ENCODE measurements at places on chromosomes 3 and 15.

GRCh38 chr3:41037651-41038334, 161.5 kb upstream of the CTNNB1 start:
- no peak for DNase-seq

DNA sequence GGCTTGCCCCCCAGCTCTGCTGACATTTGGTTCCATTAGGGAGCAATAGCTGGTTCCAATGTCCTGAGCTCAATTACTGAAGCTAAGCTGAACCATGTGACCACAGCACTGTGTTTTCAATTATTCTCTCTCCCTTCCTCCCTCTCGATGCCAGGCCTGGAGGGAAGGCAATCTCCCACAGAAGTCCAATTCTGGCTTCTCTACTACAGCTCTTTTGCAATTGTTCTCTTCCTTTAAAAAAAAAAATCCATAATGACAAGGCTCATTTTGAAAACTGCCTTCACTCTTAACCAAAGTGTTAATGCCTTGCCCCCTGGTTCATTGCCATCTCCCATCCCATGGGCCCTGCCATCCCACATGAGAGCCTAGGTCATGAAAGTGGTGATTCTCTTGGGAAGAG, 24.8 kb downstream of the IL16 start:
- DNase-seq, result no peak

GRCh38 chr15:66291816-66292570, 1.4 kb upstream of the DIS3L start:
- no peak for DNase-seq

DNA sequence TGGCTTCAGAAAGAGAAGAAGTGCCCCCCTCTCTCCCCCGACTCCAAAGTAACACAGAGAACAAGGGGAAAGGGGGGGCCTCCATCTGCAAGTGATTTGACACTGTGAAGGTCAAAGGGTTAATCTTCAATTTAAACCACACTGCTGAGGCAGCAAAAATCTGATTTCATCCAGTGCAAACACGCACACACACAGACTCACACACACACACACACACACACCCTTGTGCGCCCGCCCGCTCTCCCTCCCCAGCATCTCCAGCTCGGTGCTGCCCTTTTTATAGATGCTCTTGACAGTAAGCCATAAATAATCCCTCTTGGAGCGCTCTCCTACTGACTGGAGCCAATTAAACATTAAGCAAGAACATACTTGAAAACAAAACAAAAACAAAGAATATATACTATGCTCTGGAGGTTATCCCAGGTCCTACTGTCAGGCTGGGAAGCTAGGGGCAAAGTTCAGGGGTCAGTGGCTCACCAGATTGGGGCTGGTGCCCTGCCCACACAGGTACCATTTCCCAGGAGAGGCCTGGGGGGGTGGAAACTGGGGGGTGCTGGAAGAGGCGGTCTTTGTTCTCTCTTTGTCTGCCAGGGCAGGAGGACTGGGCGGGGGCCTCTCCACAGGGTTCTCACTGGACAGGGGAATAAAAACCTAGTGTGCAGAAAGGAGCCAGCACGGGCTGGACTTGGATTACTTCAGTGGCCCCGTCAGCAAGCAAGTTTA, 16.3 kb downstream of the BMF start:
- no peak for DNase-seq

DNA sequence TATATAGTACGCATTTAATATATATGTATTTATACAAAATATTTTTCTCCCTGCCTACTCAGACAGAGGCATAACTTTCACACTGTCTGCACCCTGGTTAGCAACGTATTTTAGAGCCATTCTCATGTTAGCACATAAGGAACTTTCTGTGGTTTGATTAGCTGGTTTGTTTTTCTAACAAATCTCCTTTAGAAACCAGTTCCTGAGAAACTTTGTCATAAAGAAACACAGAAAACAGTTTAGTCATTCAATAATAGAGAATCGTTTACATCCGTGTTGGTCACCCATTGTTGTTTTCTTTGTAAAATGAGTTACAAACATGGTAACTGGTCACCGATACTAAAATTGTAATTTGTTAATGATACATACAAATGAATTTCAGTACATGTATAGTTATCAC, 5.9 kb upstream of the NGRN start:
- DNase-seq, result no peak

GRCh38 chr15:55700876-55701275, 42.1 kb downstream of the PRTG start:
- DNase-seq, result no peak

- no peak for DNase-seq
These were observed 5.1 kb downstream of the MFGE8 start for GRCh38 chr15:88908123-88908522.

DNA sequence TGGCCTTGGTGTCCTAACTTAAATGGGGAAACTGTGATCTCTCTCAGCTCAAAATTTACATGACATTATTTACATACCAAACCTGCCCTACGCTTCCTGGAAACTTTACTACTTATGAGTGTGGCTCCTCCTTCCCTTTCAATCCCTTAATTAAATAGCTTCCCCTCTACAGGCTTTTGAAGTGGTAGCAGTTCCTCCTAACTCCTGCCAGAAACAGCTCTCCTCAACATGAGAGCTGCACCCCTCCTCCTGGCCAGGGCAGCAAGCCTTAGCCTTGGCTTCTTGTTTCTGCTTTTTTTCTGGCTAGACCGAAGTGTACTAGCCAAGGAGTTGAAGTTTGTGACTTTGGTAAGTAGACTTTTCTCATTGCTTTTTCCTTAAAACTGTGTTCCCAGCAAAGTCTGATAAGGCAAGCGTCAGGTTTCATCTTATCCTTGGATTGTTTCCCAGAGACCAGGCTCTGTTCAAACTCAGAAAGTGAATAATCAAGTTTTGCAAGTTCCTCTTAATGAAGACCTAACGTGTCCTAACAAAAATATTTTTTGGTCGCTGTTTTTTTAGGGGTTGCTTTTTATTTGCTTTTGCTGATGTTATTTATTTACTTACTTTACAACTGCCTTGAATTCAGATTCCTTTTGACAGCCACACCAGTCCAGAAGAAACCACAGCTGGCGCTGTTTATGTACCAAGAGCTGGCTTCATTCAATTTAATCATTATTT, at the start of gene ACP3:
Gene ACP3 (plus strand): TSS at position 179 of the 720 bp plus-strand sequence. CDS start 50 bp downstream, at position 229.
- DNase-seq, result no peak

GRCh38 chr3:165770781-165771180, 66.4 kb downstream of the BCHE start:
- no peak for DNase-seq

- DNase-seq, result no peak
These were observed 491.1 kb upstream of the NR2F2 start for GRCh38 chr15:95839367-95839782.

DNA sequence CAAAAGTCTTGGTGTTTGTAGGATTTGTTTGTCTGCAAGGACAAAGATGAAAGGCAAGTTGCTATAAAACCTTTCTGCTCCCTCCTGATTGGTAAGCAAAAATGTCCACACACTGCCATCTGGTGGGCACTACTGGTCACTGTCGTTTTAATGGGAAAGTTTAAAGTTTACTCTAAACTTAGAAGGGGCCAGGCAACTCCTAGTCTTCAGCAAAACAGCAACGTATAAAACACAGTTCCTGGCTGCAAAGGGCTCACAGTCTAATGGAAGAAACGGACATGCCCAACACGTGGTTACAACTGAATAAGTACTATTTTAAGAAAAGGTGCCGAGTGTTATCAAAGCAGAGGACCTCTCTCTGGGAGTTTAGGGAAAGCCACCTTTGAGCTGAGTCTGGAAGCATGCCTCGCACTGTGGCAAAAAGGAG, 23.7 kb upstream of the TPRG1 start:
- DNase-seq, result peak; percentile 49

- DNase-seq, result no peak
These were observed 2.7 kb downstream of the ZNF654 start for GRCh38 chr3:88061746-88062145.

DNA sequence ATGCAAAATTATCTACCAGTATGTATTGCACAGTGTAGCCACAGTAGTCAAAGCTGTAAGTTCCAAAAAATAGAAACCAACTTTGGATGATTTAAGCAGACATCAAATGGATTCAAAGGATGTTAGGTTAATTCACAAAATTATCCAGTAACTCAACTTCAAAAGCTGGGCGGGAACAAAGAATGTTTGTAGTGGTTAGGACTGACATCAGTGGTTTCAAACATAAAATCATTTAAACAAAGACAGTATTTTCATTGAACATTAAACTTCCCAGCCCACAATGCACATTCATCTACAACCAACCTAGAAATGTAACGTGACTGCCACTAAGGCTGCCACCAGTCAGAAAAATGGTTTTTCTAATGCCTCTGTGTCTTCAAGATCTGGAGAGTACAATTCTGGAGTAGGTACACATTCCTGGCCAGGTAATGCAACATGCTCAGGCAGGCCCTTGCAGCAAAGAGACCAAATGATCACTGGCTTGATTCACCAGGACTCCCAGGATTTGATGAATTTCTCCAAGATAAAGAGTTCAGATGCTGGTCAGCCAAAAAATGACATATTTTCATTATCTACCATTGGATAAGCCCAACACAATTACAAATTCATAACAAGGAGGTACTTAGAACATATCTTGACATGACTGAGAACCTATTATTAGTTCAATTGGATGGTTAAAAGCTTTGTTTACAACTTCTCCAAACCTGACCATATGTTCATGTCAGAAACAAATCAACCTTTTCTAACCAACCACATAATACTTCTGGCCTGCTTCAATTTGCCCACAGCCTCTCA, 189.8 kb upstream of the CNTN4 start:
- DNase-seq, result no peak

DNA sequence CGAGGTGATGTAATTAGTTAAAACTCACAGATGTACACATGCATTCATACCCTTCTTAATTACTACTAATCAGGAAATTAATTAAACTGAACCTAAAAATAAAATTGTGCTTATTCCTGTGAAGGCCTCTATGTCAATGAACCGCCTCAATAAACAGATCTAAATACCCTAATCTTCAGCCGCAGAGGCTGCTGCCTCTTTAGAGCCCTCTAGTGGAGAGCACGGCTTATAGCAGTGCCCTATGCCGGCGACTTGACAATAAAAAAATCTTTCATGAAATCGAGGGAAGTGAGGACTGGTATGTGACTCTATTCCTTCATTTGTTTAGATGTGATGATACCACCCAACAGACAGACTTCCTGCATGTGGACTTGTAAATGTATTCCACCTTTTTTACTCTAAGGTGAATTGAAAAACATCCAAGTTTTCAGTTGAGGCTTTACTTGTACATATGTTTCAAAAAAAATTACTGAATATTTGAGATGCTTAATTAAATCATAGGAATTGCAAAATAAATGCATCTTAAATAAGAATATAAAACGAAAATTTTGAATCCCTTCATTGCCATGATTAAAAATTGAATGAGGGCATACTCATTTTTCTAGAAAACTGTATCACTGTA, 8.3 kb upstream of the EPHA3 start:
- DNase-seq, result no peak

- DNase-seq, result no peak
These were observed 69.1 kb downstream of the PEAK1 start for GRCh38 chr15:77350792-77351191.

DNA sequence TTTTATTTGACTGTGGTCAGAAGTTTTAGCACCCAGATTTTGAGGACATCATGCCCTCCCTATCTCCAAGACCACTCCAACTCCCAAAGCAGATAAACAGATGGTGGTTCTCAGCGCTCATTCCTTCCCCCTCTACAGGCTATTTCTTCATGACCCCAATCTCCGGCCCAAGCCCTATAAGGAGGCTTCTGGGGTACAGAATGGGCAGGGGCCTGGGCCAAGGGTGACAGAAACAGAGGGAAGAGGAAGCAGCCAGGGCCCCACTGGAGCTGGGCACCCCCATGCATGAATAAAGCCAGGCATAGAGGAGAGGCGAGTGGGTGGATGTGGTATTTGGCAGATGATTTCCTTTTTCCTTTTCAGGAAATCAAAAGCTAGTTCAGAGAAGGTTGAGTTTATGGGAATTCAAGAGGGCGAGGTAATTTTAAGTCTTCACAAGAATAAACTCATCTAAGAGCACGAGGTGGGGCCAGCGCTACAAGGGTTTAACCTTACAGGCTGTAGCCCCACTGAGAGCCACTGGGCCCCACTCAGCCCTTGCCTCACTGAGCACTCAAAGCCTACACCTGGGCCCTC, 104.8 kb upstream of the HERC1 start:
- no peak for DNase-seq

GRCh38 chr3:46848271-46849044, 14.8 kb downstream of the MYL3 start:
- DNase-seq, result no peak

GRCh38 chr15:101450403-101451265, 38.9 kb downstream of the PCSK6 start:
- DNase-seq, result no peak

DNA sequence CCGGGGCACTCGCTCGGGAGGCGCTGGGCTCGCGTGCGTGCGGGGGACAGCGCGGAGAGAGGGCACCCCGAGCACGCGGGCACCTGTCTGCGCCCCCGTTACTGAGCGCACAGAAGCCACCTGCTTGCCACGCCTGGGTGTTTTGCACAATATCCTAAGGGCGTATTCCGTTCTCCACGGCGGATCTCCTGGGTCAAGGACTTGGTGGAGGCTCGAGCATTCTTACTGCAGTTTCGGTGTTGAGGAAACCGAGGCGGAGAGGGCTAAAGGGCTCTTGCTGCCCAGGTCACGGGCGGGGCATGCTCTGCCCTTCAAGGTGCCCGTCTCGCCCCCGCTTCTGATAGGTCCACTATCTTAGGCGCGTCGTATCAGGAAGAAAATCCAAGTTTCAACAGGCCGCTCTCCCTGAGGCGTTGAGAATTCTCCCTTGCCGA, 526 bp downstream of the GPD1L start:
- peak; percentile 35 for DNase-seq

DNA sequence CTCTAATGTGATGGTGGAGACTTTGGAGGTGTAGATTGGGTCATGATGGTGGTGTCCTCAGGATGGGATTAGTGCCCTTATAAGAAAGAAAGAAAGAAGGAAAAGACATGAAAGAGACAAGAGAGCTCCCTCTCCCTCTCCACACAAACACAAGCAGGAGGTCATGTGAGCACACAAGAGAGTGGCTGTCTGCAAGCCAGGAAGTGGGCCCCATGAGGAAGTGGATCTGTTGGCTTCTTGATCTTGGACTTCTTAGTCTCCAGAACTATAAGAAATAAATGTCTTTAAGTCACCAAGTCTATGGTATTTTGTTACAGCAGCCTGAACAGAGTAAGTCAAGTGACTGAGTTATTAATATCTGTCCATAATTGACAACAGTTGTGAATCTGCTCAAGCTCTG, 17.1 kb downstream of the IQCB1 start:
- no peak for DNase-seq

- DNase-seq, result no peak
These were observed 213.6 kb downstream of the SSR3 start for GRCh38 chr3:156341332-156341731.

DNA sequence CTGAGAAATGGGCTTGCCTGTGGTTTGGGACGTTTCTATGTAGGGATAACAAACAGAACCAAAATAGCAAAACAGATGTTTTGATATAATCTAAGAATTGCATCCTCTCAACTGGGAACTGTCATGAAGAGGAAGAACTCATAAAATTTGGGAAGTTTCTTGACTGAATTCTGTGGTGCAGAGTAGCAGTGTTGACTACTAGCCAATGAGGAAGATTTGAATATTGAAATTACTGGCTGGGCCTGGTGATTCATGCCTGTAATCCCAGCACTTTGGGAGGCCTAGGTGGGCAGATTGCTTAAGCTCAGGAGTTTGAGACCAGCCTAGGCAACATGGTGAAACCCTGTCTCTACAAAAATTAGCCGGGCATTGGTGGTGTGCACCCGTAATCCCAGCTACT, 42.2 kb downstream of the ZNF609 start:
- no peak for DNase-seq

Data from SW 1271 (cell line).